ENCODE measurements at places on chromosomes 16 and 17. TPM values are rescaled to one million over a fixed set of nuclear protein-coding genes. Genes with fewer than 3 reads are reported as not detected.

DNA sequence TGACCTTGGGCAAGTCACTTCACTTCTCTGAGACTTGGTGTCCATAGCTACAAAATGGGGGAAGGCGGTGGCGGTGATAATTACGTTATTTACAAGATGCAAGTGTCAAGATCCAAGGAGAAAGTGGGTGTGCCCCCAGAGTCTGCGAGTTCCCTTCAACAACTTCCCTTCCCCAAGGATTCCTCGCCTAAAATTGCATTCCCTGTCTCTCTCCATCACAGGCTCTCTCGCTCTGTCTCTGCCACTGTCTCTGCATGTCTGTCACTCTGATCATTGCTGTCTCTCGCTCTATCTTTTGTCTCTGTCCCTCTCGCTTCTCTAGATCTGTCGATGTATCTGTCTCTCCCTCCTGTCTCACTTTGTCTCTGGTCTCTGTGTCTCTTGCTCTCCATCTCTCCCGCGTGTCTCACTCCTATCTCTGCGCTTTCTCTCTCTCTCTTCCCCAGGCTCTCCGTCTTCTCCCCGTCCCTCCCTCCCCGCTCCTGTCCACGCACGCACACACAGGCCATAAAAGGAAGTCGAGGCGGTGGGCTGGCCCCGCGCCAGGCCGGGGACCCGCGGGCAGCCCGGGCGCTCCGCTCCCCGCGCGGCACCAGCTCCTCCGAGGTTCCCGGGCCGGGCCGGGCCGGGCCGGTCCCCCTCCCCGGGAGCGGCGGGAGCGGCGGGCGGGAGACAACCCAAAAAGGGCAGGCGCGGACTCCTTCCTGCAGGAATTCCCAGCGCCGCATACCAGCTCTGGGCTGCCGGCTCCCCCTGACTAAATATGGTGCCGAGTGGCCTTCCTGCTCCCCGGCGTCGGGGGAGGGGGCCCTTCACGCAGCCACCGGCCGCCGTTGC, 1.1 kb upstream of the MYH11 start:
- peak; percentile 48 for DNase-seq
- no peaks in the 10 kb centered on the region for H3K4me1 ChIP-seq
- H3K27ac ChIP-seq = no peak overlapping the region
- H3K4me3 ChIP-seq = peak overlapping the region; percentile 61
- no peaks in the 10 kb centered on the region for H3K36me3 ChIP-seq

CCL4 gene
- 21.8 TPM for total RNA-seq

- no peak overlapping the region for H3K27ac ChIP-seq
- no peaks in the 10 kb centered on the region for H3K27me3 ChIP-seq
- peaks cover 27% of the 10 kb centered on the region for H3K4me1 ChIP-seq
- H3K4me3 ChIP-seq = no peak overlapping the region
- H3K36me3 ChIP-seq = no peaks in the 10 kb centered on the region
Measured at GRCh38 chr17:66638707-66639479, 196.0 kb upstream of the CACNG5 start.

GRCh38 chr16:82753821-82754220, 127.1 kb downstream of the CDH13 start:
- H3K36me3 ChIP-seq = no peaks in the 10 kb centered on the region
- peaks cover 36% of the 10 kb centered on the region for H3K4me1 ChIP-seq
- peak; percentile 66 for DNase-seq

KRTAP2-2 gene
- total RNA-seq = not detected

DNA sequence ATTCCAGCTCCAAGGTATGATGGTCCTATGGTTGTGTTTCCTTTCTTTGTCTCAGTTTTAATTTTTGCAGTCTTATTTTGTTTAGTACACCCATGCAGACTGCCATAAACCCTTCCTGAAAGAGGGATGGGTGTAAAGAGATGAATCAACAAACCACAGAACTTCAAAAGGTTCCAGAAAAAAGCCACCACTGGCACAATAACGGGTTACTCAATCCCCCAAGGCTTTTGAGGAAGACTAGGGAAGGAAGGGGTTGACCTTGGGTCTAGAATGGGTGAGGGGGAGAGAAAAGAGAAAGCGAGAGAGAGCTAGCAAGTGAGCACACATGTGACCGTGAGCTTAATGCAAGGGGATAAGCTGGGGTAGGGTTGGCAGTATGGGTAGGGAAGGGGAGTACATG, 168.1 kb downstream of the XYLT1 start:
- H3K27me3 ChIP-seq = no peaks in the 10 kb centered on the region
- no peak overlapping the region for H3K27ac ChIP-seq
- H3K36me3 ChIP-seq = no peaks in the 10 kb centered on the region
- peaks cover 8% of the 10 kb centered on the region for H3K4me1 ChIP-seq
- no peak overlapping the region for H3K4me3 ChIP-seq

TMEM238L gene
- not detected for total RNA-seq

GRCh38 chr17:9790889-9791876, at the start of gene DHRS7C:
Gene DHRS7C, minus strand, starts transcription at chr17:9791592. Its CDS starts 308 bp downstream, at chr17:9791284.
- no peaks in the 10 kb centered on the region for H3K36me3 ChIP-seq
- DNase-seq = no peak
- peaks cover 2% of the 10 kb centered on the region for H3K27me3 ChIP-seq
- no peak within 1 kb of the TSS for H3K4me3 ChIP-seq
- no peak within 1 kb of the TSS for H3K27ac ChIP-seq

RGS11 gene
- 2.7 TPM for total RNA-seq

PLK1 gene
- 10.5 TPM for total RNA-seq

GRCh38 chr17:76582660-76583059, 3.0 kb downstream of the ST6GALNAC2 start:
- H3K36me3 ChIP-seq = no peaks in the 10 kb centered on the region
- peaks cover 22% of the 10 kb centered on the region for H3K27me3 ChIP-seq
- H3K4me3 ChIP-seq = no peak overlapping the region
- no peak overlapping the region for H3K27ac ChIP-seq

- no peak overlapping the region for H3K27ac ChIP-seq
- H3K36me3 ChIP-seq = no peaks in the 10 kb centered on the region
- H3K4me1 ChIP-seq = no peaks in the 10 kb centered on the region
- peak; percentile 9 for DNase-seq
- no peak overlapping the region for H3K4me3 ChIP-seq
Measured at GRCh38 chr17:27930000-27930399, 36.8 kb upstream of the LYRM9 start.

GRCh38 chr17:6100146-6100545, 30.0 kb downstream of the WSCD1 start:
- H3K4me1 ChIP-seq = no peaks in the 10 kb centered on the region
- no peak overlapping the region for H3K27ac ChIP-seq
- no peaks in the 10 kb centered on the region for H3K27me3 ChIP-seq
- no peaks in the 10 kb centered on the region for H3K36me3 ChIP-seq
- no peak overlapping the region for H3K4me3 ChIP-seq

GRCh38 chr17:17839791-17840707, 3.3 kb upstream of the SREBF1 start:
- H3K36me3 ChIP-seq = no peaks in the 10 kb centered on the region
- peak; percentile 80 for DNase-seq
- H3K4me1 ChIP-seq = peaks cover 46% of the 10 kb centered on the region
- peak overlapping the region; percentile 78 for H3K27ac ChIP-seq
- H3K27me3 ChIP-seq = no peaks in the 10 kb centered on the region

GRCh38 chr16:89707695-89708094, 6.2 kb upstream of the SPATA2L start:
- no peak overlapping the region for H3K27ac ChIP-seq
- H3K4me1 ChIP-seq = peaks cover 3% of the 10 kb centered on the region
- no peaks in the 10 kb centered on the region for H3K36me3 ChIP-seq
- DNase-seq = no peak
- no peaks in the 10 kb centered on the region for H3K27me3 ChIP-seq

ELMO3 gene
- total RNA-seq = 1.2 TPM

DNA sequence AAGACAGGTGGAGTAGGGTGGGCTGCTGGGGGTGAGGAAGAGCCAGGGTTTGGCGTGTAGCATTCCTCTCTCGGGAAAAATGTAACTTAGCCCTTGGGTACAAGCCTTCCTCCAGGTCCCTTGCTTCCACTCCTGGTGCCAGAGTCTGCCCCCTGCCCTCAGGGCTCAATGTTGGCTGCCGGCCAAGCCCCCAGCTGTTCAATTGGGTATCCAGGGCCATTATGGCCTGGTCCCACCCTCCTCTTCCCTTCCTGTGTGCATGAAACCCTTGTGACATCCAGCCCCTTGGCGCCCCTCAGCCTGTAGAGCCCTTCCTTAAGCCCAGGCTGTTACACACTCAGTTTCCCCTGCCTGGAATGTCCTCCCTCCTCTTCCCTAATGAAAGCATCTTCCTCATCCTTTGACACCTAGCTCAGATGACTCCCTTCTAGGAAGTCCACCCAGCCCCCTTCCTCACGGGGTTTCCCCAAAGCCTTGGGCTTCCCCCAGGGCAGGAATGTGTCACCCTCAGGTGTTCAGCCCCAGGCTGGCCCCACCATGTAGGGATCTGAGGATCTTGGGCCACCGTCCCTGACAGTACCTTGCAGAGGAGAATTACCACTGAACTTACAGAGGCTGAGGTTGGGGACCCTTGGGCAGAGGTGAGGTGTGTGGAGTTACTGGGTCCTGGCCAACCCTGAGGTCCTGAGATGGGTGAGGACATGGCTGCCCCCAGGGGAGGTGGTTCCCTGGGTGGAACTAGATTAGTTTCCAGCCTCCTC, 30.0 kb downstream of the B9D1 start:
- no peaks in the 10 kb centered on the region for H3K36me3 ChIP-seq
- H3K27ac ChIP-seq = peak overlapping the region; percentile 83
- peaks cover 24% of the 10 kb centered on the region for H3K4me1 ChIP-seq
- DNase-seq = no peak
- no peak overlapping the region for H3K4me3 ChIP-seq

DNA sequence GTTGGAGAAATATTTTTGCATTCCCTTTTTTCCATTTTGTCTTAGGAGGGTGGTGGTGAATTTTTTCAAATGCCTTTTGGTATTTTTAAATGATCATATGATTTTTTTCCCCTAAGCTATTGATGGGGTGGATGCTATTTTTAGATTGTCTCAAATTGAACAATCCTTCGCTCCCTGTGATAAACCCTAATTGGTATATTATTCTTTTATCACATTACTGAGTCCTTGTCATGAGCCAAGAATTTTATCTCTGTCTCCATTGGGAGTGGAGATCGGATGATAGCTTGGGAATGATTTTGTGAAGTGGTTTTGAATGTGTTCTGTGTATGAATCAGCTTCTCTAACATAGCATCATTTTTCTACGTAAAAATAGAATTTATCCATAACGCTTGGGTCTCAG, 15.4 kb downstream of the NECAB2 start:
- H3K27me3 ChIP-seq = peaks cover 12% of the 10 kb centered on the region
- H3K36me3 ChIP-seq = no peaks in the 10 kb centered on the region
- no peaks in the 10 kb centered on the region for H3K4me1 ChIP-seq
- H3K27ac ChIP-seq = no peak overlapping the region

DNA sequence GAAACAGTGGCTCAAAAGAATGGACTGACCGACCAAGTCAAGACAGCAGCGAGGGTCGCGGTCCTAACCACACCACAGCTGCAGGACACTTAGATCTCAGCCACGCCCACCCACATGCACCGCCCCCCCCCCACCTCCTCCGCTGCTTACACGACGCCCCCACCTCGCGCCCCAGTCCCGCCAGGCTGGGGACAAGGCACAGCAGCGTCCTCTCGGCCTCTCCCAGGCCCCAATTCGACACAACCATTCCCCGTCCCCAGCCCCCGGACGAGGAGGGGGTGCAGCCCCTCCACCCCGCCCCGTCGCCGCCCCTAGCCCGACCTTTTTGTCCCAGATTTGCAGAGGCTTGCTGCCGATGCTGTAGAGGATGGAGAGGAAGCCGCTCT, 477 bp downstream of the CFAP20 start:
- H3K4me3 ChIP-seq = peak overlapping the region; percentile 96
- H3K27me3 ChIP-seq = no peaks in the 10 kb centered on the region
- no peak for DNase-seq
- peak overlapping the region; percentile 91 for H3K27ac ChIP-seq

GRCh38 chr16:53872248-53873221, 168.6 kb downstream of the FTO start:
- peak overlapping the region; percentile 34 for H3K27ac ChIP-seq
- no peak overlapping the region for H3K4me3 ChIP-seq
- no peaks in the 10 kb centered on the region for H3K36me3 ChIP-seq
- no peaks in the 10 kb centered on the region for H3K27me3 ChIP-seq
- H3K4me1 ChIP-seq = peaks cover 17% of the 10 kb centered on the region

Data from astrocyte (in vitro differentiated cells and primary cell).